Right kidney (tissue), 9 donors: ENCODE measurements at places on chromosomes 2 and 18.

- DNase-seq, result no peak
Observed at GRCh38 chr18:805008-805754, 6.9 kb downstream of the YES1 start.

- no peak for DNase-seq
Observed at GRCh38 chr2:116094196-116094595, 1651.8 kb downstream of the DPP10 start.

GRCh38 chr18:62085756-62086155, 101.1 kb downstream of the PIGN start:
- no peak for DNase-seq

DNA sequence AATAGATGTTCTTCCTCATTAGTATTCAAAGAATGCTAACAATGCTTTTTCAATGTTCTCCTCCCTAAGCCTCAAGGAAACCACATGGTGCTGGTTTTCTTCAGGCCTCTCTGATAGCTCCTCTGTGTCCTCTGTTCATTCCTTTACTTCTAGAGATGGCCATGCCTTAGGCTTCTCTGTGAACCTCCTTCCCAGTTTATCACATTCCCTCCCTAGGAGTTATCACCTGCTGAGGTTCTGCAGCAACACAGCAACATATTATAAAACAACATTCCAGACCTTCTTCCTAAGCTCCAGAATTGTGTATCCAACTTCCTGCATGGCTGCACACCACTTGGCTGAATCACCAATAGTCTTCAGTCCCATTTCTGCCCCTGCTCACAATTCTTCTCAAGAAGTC, 325.5 kb downstream of the IRS1 start:
- no peak for DNase-seq

DNA sequence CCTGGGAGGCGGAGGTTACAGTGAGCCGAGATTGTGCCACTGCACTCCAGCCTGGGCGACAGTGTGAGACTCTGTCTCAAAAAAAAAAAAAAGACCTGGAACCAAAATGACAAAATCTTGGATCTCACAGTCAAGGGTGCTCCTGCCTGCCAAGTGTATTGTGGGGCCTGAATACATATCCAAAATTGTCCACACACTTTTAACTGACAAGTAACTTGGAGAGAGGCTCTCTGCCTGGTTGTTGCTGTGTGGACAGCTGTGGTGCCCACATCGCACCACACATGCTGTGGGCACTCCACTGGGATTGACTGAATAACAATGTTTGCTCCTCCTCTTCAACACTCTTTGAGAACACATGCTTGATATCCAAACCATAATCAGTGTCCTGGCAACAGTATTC, 117.6 kb upstream of the REV1 start:
- no peak for DNase-seq

DNA sequence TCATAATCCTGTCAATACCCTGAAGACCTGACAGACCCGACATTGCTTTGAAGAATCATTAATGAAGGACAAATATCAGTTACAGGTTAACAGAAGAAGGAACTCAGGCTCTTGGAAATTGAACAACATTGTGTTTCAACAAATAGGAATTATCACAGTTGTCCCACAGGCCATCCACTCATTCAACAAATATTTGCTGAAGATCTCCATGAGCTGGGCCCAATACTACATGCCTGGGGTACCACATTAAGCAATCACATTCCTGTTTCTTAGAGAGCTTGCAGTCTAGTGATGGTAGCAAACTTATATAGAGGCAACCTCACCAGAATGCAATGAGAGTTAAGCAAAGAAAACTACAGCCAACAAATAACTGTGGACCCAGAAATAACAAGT, 671.6 kb upstream of the ACVR2A start:
- no peak for DNase-seq

DNA sequence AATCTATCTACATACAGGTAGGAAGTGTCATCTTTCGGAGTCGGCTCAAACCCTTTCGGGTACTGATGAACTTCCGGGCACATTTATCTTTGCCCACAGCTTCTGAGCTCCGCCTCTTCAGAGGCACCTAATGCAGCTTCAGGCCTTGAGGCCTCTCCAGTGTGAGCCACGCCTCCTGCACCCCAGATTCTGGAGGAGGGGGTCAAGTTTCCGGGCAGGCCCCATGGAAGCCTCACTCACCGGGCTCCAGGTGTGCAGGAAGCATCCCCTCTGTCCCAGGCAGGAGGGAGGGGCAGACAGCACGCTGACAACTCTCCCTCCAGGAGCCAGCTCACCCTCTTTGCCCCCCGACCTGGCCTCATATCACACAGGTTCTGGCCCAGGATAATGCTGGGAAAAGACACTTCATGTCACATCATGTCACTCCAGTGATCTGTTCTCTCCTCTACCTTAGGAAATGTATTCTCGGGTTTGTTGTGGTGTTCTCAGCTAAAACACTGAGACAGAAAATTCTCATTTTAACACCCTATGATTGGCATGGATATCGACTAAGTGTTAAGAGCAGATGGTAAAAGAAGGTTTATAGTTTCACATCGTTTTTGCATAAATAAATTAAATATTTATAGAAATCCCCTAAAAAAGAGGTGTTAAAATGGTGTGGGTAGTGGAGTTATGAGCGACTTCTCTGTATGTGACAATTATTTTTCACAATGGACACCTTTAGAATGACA, 46.2 kb upstream of the COPS8 start:
- DNase-seq, result no peak

DNA sequence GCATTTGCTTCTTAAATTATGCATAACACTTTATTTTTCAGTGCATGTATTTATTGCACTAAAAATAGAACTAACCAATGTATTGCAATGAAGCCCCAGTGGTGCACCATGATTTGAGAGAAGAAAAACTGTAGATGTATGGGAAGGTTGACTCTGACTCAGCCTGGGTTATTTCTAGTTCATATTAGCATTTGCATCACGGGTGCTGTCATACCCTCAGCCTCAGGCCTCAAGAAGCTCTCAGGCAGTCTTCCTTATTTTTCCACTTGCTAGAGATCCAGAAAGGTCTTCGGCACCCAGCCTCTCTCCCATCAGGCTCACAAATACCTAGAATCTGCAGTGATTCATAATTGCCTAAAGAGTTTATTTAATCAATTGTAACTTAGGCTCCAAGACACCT, 148.0 kb downstream of the DNER start:
- no peak for DNase-seq

DNA sequence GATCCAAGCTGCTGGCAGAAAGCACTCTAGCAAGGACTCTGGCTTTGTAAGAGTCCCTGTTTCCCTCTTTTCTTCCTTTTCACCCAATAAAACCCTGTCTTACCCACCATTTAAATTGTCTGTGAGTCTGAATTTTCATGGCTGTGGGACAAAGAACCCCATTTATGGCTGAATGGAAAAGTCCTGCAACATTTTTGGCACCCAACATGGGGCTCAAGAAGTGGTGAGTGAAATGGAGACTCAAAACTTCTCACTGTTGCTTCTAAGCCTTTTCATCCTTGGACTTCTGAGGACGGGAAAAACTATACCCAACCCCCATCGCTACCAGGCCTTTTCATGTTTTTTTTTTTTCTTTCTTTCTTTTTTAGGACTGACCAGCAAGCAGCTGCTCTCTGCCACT, 329.5 kb upstream of the CWC22 start:
- DNase-seq, result no peak

- DNase-seq, result no peak
Observed at GRCh38 chr2:27727257-27727656, 44.3 kb upstream of the MRPL33 start.

- no peak for DNase-seq
Observed at GRCh38 chr2:164644036-164644700, 22.9 kb upstream of the GRB14 start.

GRCh38 chr2:74812787-74813590, 20.9 kb upstream of the HK2 start:
- DNase-seq, result no peak

DNA sequence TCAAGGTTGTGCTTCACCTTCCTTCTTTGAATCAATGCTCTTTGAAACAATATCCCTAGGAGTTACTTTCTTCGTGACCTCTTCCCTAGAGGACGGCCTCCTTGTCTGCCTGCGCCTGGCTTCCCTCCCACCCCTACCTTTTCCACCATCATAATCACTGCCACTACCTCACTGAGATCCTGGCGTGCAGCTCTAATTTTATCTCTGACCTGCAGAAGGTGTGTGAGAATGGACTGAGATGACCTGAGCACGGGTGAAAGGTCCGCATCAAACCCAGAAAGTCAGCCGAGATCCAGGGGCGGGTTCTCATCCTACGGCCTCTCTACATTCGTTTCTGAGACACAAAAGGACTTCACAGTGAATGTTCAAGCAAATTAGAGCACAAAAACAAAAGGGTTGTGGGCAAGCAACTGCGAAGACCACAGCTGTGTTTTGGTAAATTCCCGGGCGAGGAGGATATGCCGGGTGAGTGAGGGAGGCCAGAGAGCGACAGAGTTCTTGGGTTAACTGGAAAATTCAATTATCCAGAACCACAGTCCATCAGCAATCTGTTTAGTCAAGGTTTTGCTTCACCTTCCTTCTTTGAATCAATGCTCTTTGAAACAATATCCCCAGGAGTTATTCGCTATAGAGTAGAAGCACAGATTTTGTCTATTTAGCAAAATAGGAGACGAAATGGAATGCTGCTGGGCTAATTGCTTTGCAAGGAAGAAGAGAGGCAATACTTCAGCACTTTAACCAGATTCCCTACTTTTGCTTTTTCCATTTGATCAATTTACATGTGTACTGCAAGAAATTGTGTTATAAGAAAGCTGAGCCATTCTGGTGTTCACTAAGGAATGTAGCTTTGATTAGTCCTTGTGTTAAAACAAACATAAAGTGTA, 212.6 kb downstream of the ACKR3 start:
- DNase-seq, result no peak

GRCh38 chr2:226048611-226049010, 649.1 kb downstream of the NYAP2 start:
- DNase-seq, result peak; percentile 8

DNA sequence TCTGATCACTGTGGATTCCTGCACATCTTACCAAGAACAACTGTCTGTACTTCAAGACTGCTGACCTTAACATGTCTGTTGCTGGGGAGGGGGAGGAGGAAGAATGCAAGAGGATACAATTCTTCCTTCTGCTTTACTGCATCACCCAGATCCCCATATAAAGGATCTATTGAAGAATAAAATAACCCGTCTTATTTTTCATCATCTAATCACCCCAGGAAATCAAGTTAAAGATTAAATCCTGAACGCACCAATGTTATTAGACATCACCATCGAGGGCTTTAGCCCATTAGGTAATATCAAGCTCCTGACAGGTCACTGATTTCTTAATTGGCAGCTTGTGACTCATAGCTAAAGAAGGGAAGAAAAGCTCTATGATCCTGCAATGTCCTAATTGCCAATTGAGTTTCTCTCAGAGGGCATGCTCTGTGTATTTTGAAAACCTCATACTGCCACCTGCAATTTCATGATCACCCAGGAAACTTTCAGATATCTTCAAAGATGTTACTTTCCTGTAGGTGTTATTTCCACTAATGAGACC, 75.4 kb upstream of the KCNE4 start:
- no peak for DNase-seq

DNA sequence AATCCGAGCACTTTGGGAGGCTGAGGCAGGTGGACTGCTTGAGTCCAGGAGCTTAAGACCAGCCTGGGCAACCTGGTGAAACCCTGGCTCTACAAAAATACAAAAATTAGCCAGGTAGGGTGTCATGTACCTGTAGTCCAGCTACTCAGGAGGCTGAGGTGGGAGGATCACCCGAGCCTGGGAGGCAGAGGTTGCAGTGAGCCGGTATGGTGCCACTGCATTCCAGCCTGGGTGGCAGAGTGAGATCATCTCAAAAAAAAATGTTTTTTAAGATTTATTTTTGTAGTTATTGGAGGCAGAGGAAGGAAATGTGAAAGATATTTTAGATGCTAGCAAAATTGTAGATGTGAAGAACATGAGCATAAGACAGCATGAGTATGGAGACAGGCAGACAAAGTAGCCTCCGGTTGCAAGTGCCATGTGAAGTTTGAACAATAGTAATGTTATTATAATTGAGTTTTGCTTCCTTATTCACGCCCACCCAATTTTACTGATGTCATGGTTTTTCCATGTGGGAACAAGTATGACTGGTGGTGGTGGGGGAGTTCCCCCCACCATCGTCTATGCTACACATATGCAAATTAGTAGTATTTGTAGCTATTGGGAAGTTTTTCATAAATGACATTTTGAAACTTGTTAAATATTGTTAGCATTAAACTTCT, 18.0 kb downstream of the REL start:
- no peak for DNase-seq

GRCh38 chr2:84900971-84901370, 4.5 kb upstream of the TMSB10 start:
- DNase-seq, result no peak

DNA sequence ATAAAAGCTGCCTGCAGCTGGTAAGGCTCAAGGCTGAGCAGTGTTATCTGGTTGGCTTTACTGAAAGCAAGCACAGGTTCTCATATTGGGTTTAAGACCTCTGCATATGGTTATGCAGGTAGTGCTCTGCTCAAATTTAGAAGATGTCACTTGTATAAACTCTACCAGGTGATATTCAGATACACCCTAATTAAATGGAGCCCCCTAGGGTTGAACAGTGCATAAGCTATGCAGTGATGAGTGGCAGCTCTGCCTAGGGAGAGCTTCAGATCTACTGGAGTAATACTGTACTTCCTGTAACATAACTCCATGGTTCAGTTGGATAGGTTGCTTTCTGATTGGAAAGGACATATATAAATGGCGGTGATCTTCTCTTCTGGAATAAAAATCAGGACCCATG, 222.7 kb downstream of the CYRIA start:
- DNase-seq, result no peak

GRCh38 chr2:218964041-218964771, 4.7 kb downstream of the CDK5R2 start:
- no peak for DNase-seq

- no peak for DNase-seq
Observed at GRCh38 chr2:112666761-112667122, 21.0 kb downstream of the SLC20A1 start.

DNA sequence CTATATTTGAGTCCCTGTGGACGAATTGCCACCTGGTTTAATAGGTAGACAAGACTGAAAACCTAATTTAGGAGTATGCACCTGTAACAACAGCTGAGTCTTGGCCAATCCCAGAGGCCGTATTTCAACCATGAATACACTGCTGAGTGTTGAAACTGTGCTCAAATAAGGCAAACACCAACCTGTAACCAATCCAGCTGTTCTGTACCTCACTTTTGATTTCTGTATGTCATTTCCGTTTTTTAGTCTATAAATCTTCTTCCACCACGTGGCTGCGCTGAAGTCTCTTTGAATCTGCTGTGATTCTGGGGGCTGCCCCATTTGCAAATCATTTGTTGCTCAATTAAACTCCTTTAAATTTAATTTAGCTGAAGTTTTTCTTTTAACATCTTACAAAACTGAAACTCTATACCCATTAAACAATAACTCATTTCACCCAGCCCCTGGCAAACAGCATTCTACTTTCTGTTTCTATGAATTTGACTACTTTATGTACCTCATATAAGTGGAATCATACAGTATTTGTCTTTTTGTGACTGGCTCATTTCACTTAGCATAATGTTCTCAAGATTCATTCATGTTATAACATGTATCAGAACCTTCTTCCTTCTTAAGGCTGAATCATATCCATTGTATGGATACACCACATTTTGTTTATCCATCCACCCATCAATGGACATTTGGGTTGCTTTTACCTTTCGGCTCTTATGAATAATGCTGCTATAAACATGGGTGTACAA, 7.5 kb upstream of the YPEL5 start:
- DNase-seq, result no peak
